Stimulated activated CD4-positive, alpha-beta T cell treated with anti-CD3 and anti-CD28 coated beads, Interleukin-1b, Interleukin-23, amount 100 ng/mL, for 24 hours (primary cell): ENCODE measurements at places on chromosomes 12 and 14.

GRCh38 chr12:32205731-32206130 lies 99.1 kb downstream of the BICD1 start:
- no peak for DNase-seq

- DNase-seq = peak; percentile 82
Measured at GRCh38 chr12:51368640-51369517, 22.3 kb downstream of the GALNT6 start.

DNA sequence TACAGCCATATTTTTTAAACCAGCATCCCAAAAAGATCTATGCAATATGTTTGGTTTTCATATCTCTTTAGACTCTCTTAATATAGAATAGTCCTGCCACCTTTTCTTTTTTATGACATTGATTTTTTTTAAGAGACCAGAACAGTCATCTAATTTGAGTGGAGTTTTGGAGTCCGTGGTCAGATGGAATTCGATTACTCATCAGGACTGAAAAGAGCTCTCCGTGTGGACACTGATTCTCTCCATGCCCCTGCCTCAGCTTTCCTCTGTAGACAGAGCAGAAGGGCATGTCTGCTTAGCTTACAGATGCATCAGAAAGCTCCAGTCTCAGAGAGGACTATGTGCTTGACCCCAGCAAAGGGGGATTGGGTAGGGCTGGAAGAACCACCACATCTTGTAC lies 27.8 kb downstream of the SMCO2 start:
- no peak for DNase-seq

GRCh38 chr14:100778526-100778882 lies 47.4 kb upstream of the MEG3 start:
- no peak for DNase-seq

DNA sequence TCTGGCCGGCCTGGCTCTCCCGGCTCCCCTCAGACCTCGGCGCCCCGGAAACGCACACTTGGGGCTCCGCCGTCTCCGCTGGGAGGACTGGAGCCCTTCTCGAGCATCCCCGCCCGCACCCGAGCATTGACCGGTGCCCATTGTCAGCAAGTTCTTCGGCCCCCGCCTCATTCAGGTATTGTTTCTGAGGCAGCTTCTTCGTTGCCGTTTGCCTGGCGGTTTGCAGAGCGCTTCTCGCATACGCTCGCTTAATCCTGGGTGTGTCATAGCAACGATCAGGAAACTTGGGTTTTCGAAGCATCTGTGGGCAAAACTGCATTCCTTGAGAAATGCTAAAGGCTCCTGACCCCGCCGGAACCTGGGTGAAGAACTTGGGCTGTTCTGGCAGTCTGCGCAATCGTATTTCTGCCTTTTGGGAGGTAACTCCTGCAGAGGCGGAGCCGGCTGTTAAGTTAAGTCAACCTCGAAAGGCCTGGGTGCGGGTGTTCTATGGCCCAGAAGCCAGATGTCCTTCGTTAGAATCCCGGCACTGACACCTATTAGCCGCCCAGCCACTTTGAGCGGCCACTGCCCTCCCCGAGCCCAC lies 518 bp downstream of the GSKIP start:
- DNase-seq = no peak

DNA sequence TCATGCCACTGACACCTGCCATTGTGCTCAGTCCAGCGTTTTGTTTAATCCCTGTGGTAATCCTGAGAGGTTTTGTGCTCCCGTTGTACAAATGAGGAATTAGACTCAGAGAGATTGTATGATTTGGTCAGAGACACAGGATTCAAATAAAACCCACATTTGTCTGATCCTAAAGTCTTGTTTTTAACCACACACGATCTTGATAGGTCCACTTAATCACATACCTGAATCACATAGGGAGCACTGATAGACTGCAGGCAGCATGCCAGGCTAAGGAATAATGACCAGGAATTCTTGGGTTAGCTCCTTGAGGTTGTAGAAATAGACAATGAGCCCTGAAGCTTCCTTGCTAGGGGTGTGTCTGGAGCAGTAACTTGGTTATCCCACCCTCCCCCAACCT lies 202.6 kb upstream of the RGS6 start:
- DNase-seq = no peak

DNA sequence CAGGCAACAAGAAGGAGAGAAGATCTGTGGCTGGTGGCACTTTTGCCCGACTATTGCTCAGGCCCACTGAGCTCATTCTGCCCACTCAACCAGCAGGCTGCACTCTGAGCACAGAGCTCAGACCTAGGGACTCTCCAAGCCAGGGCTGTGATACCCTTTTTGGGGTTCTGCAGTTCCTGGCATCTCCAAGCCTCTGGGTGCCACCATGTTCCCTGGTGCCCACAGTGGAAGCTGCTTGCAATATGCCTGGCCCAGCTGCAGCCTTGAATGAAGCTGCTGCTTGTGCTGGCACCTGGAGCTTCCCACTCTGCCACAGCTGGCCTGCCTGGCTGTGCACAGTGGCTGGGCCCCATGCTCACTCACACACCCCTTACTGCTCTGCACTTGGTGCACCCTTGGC lies 236.1 kb downstream of the ADGRD1 start:
- no peak for DNase-seq

DNA sequence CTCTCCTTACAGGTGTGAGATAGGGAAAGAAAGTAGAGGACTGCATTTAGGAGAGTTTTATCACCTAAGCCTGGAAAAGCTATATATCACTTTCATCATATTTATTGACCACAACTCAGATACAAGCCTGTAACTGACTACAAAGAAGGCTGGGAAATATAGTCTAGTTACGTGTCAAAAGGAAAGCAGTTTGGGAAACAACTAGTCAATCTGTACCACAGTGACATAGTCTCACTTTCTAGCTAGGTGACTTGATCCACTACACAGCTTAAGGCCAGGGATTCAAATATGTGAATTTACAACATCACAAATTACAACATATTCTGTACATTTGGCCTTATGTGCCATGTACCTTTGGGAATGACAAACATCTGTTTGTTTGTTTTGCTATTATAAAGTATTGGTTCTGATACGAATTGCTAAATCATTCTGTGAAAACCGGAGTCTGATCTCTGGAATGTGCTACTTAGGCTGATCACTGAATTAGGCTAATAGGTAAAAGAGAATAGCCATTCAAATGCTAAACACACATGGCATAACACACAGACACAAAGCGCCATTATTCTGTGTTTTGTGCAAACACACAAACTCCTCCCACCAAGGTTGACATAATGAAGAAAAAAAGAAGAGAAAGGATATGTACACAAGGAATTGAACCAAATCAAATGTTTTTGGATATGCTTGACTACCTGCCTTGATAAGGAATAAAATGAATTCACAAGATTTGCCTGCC lies 279.8 kb downstream of the DUSP6 start:
- DNase-seq = no peak

- DNase-seq = no peak
Measured at GRCh38 chr12:108561852-108562347, 496 bp upstream of the ISCU start.

- DNase-seq = no peak
Measured at GRCh38 chr12:57481671-57482070, 2.0 kb upstream of the ARHGAP9 start.

DNA sequence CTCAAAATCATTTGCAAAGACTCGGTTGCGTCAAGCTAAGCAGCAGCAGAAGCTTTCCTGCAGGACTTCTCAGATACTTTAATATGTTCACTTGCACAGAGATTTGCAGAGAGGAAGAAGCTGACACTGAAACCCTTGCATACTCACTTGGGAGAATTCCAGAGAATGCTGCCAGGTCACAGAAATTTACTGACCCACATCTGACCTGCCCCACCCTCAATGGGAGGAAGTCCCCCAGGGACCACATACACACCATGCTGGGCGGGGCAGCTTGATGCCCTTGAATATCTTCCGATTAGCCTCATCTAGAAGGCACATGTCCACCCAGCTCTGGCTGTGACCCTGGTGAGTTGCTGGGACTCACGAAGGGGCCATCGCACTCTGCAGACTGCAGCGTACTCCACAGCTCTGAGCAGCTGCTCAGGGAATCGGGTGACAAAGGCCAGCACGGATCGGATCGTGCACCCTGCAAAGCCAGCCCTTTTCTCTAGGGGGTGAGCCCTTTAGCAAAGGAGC lies 83.2 kb downstream of the ITPK1 start:
- no peak for DNase-seq

- no peak for DNase-seq
Measured at GRCh38 chr12:126944684-126945083, 1322.3 kb upstream of the TMEM132C start.

- DNase-seq = no peak
Measured at GRCh38 chr14:78122436-78122835, 47.7 kb upstream of the NRXN3 start.

- no peak for DNase-seq
Measured at GRCh38 chr12:42677461-42677860, 87.9 kb upstream of the PRICKLE1 start.

DNA sequence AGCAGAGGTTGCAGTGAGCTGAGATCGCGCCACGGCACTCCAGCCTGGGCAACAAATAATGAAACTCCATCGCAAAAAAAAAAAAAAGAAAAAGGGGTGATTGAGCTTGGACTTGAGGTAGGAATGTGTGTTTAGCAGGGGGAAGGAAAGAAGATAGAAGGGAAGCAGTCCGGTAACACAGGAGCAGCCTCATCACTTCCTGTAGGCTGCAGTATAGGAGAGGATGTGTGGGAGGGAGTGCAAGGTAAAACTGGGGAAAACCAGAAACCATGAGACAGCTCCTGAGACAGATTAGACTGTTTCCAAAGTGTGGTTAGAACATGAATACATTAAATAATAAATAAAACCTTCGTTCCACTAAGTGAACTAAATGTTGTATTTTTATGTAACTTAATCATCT lies 49.2 kb downstream of the FGD4 start:
- DNase-seq = no peak

DNA sequence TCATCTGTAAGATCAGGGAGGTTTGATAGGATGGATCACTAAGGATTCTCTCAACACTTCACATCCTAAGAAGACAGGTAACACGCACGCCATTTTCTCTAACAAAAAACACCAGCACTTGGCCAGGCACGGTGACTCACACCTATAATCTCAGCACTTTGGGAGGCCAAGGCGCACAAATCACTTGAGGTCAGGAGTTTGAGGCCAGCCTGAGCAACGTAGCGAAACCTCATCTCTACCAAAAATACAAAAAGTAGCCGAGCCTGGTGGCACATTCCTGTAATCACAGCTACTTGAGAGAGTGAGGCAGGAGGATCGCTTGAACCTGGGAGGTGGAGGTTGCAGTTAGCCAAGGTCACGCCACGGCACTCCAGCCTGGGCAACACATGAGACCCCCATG lies 10.5 kb upstream of the CDK2AP1 start:
- DNase-seq = no peak

- no peak for DNase-seq
Measured at GRCh38 chr12:68896881-68897540, 36.0 kb downstream of the CPM start.

DNA sequence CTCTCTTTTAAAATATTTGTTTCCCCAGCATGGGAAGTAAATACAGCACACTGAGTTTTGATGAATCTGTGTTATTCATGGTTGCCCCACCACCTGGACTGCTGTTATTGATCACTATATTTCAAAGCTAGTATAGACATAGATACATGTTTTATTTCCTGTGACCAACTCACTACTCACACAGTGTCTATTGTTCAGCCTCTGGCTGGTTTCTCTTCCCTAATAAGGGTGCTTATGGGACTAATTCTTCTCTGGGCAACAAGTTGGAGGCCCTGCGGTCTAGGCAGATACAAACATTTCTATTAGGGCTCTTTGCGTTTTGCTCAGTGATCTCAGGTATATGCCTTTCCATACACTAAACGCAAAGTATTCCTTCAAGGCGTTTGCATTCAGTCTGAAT lies 1191.0 kb upstream of the TMEM132C start:
- no peak for DNase-seq

GRCh38 chr12:3333583-3333982 lies 157.4 kb upstream of the PRMT8 start:
- DNase-seq = no peak

GRCh38 chr14:98798099-98798498 lies 473.9 kb downstream of the BCL11B start:
- no peak for DNase-seq

DNA sequence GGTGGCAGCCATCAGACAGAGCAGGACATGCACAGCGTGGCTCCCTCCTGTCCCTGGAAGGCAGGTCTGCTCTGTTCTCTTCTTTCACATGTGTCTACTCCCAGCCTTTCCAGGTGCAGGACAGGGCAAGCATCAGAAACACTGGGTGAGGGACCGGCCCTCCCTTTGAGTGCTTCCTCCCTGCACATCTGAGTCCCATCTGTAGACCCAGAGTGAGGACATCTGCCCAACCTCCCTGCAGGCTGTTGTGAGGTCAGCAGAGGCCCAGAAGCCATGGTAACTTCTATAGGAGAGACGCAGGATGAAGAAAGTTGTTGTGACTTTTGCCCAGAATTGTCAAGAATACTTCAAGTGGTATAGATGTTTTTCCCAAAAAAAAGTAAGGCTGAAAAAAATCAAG lies 282.7 kb downstream of the CACNA1C start:
- DNase-seq = no peak
